Lung (tissue), 17 donors: ENCODE measurements at places on chromosomes 11 and 22. TPM values are rescaled to one million over a fixed set of nuclear protein-coding genes. Genes with fewer than 3 reads are reported as not detected.

APLP2 gene
- 527 TPM for total RNA-seq

DNA sequence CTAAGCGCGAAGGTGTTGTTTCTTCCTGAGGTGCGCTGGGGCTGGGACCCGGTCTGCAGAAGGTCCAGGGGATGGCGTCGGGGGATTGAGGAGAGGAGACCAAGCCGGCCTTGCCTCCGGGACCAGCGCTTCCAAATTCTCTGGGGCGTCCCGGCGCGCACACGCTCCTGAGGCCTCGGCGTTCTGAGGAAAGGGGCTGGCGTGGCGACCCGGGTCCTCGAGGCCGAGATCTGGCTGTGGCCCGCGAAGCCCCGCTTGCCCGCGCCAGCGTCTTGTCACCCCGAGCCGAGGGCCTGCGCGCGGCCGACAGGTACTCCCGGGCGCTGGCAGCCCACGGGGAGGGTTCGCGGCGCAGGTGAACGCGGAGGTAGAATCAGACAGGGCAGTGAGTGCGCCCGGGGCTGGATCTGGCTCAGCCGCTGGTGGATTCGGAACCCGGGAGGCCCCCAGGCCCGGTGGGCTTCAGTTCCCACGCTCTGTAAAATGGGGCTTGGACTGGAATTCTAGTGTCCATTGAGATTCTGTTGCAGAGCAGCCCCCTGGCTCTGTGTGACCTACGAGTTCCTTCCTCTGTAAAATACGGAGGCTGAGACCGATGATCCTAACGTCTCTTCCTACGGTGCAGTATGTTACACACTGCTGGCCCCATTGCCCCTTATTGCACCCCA, 14.7 kb downstream of the SSH3 start:
- no peak for DNase-seq

GRCh38 chr11:67126986-67127385, 7.9 kb downstream of the KDM2A start:
- DNase-seq: no peak

LGALS1 gene
- total RNA-seq: 347 TPM

- no peak for DNase-seq
Measured at GRCh38 chr22:43542681-43543521, 131.1 kb downstream of the MPPED1 start.

- DNase-seq: no peak
Measured at GRCh38 chr11:75644370-75644769, 24.5 kb downstream of the MAP6 start.

DNA sequence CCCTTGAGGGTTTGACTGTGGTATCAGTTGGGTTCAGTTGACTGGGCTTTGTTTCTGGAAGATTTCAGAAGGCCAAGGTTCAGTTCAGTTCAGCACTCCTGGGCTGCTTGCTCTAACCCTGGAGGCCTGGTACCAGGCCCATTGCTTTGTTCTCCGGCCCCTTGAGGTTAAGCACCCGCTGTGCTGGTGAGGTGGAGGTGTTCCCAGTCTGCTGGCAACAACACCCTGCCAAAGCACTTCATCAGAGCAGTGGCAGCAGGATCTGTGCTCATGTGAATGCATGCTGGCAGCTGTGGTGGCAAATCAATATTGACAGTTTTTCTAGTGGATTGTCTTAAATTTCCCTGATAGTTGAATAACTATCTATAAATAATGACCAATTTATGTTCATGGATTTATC, 3.8 kb upstream of the SCGB1D1 start:
- DNase-seq: no peak

KDELR3 gene
- total RNA-seq: 4.4 TPM

PTPRJ gene
- total RNA-seq: 51.4 TPM

- DNase-seq: no peak
Measured at GRCh38 chr11:96337541-96338431, 5.2 kb downstream of the MAML2 start.

- peak; percentile 82 for DNase-seq
Measured at GRCh38 chr11:3189196-3189843, 24.2 kb upstream of the OSBPL5 start.

CNGA4 gene
- 12.0 TPM for total RNA-seq

DNA sequence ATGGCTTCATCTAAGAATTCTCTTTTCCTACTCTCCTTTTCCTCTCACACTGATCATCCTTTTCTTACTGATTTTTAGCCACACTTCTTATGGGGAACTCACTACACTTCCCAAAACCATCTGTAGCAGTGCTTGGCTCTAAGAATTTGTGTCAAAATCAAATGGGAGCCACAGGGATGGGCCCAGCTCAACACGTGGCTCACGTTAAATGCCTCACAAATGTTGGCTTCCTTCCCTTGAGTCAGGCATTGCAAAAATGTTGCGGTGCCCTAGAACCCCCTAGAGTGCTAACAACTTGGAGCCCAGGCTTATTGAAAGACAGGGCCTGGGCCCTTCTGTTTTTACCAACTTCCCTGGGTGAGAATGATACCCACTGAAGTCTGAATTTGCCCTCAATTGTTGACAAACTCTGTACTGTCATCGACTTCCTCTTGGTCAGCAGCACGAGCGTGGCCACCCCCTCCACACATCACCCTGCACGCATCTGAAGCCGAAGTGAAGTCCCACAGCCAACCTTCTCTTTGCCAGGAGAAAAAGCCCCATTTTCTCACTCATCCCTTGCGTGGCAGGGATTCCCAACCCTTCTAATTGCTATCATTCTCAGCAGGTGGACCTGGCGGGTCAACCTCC, 69.7 kb downstream of the ELFN2 start:
- DNase-seq: no peak

DNA sequence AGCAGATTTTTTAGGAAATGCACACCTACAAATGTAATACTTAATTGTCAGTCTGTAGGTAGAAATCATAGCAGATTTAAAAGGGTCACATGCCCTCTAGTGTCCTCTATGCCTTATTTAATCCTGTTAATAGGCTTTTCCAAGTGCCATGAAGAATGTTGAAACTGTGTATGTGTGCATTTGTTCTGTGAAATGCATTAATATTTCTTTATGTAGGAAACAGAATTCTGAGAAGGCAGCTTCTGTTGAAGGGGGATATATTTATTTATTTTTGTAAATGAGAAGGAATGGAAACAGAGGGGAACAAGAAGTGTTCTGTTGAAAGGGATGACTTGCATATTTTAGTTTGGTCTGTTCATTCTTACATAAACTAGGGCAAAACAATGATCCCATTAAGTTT, 51.0 kb downstream of the SVIP start:
- no peak for DNase-seq

GRCh38 chr11:11426226-11426952, 73.3 kb upstream of the CSNK2A3 start:
- DNase-seq: no peak

GRCh38 chr22:35156945-35157344, 91.0 kb downstream of the ISX start:
- no peak for DNase-seq

F2 gene
- 0.26 TPM for total RNA-seq

SLN gene
- not detected for total RNA-seq

SERPING1 gene
- 407 TPM for total RNA-seq

LRRN4CL gene
- total RNA-seq: 2.6 TPM

- DNase-seq: no peak
Measured at GRCh38 chr11:93403930-93404329, 73.4 kb downstream of the DEUP1 start.

MPEG1 gene
- total RNA-seq: 45.6 TPM

- no peak for DNase-seq
Measured at GRCh38 chr11:19252394-19253152, 11.8 kb upstream of the E2F8 start.

DNA sequence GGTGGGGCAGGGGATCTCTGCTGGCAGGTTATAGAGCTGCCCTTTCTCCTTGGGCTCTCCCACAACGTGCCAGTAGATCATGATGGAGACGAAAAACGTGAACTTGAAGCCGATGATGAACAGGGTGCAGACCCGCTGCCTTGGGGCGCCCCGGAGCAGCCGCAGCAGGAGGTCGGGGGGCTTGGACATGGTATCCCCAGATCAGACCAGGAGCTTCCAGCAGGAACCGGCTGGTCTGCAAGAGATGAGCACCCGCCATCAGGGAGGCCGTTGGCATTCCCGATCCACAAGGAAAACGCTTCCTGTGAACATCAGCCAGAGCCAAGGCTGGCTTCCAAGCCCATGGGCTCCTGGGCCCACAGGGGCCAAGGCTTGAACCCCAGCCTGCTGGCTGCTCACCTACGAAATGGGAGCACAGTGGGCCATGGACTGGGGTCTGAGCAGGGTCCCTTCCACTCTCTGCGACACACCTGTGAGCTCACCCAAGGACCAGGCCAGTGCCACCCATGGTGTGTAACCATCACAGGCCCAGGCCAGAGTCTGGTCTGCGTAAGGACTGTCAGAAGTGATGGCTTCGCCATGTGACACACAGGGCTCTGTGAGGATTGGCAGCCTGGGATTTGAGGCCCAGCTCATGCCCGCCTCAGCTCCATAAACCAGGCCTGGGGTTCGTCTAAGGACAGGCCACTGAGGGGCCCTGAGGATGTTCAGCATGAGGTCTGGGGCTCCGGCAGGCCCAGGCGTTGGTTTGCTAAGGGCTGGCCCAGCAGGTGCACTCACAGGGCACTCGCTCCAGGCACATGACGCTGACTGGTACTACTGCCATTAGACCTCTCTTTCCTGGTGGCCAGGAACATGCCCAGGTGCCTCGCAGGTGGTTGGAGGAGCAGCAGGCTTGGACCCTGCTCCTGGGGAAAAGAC, 26.6 kb downstream of the A4GALT start:
- DNase-seq: no peak

DNA sequence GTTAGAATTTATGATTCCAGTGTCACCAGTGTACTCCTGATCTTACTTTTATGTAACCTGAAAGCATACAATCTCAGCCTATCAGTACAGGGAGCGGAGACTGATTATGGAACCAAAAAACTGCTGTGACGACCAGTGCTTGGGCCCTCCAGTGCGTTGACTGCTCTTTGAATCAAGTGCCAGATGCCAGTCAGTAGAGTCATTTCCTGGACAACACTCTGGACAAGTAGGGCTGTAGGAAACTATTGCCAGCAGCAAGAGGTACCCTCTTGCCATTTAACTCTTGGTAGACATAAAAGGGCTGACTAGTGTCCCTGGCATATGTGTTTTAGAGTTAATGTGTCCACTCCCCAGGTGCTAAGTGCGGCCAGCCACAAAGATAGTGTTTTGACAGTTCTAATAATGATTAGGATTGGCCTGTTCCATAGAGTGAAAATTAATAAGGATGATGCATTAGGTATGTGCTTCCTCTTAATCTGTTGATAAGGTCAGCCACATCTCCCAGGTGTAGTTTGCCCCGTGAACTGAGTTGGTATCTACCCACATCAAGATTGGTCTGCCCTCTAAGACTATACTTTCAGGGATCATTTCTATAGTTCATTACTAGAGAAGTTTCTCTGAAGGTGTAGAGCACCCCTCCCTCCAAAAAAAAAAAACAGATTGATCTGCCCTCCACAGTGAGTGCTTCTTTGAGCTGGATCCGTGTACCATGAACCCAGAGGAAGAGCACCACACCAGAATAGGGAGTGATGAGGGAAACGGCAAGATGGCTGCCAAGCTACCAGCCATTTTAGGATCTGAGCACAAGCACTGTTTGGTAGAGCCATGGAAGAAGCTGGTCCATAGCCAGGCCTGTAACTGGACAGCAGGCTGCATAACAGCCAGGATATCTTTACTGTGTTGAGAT, 20.7 kb upstream of the AIFM3 start:
- no peak for DNase-seq

CARNS1 gene
- 1.2 TPM for total RNA-seq

DNA sequence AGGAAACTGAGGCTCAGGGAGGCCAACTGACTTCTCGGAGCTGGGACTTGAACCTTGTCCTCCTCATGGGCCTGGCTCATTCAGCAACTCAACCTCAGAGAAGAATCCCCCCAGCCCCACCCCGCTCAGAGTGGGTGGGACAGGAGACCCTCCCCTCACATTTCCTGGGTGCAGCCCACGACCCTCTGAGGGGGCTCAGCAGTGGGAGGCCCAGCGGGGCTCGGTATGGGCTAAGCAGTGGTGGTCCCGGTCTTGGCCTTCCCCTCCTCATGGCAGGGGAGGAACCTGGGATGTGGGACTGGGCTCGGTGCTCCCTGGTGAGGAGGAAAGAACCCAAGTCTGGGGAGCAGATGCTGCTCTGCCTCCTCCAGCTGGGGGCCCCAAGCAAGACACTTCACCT, 14.2 kb upstream of the CABP7 start:
- DNase-seq: no peak

MS4A12 gene
- not detected for total RNA-seq

ESAM gene
- 122 TPM for total RNA-seq

DEUP1 gene
- 2.4 TPM for total RNA-seq

BRSK2 gene
- 0.52 TPM for total RNA-seq

ZNF214 gene
- total RNA-seq: 14.1 TPM

DNA sequence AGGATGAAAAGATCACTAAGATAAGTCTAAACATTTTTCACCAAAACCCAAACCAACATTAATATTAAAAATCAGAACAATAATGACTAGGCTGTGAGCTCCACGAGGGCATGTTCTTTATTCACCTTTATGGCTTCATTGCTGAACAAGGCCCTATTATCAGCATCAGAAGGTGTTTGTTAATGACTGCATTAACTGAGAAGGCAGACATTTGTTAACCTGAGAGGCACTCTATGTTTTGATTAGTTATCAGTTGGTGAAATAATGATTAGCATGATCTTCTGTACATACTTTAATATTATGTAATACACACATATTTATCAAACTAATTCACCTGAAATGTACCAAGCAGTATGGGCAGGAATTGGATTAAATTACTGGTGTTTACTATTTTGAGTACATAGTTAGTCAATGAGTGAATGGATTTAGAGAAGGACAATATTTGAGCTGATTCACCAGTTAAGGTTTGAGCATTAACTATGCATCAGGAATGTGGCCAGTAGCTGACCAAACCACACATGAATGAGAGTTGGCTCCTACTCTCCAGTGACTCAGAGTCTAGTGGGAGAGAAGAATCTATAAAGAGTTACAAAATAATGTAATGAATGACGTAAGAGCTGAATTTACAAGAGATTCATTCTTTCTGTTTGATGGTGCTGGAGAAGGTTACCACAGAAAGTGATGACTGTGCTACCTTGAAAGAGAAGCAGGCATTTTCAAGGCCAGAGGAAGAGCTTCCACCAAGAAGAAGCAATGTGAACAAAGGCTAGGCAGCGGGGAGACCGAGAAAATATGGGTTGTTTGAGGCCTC, 6.7 kb downstream of the IL18 start:
- no peak for DNase-seq

GRCh38 chr22:49525801-49526535, 301.7 kb downstream of the BRD1 start:
- no peak for DNase-seq
